T-helper 17 cell (primary cell): ENCODE measurements at places on chromosomes 2 and 18.

GRCh38 chr2:236714080-236714479 lies 144.5 kb downstream of the ACKR3 start:
- DNase-seq, result no peak

GRCh38 chr18:50844554-50844953 lies 24.7 kb upstream of the MRO start:
- no peak for DNase-seq

GRCh38 chr2:218395826-218396687 lies 3.6 kb upstream of the CTDSP1 start:
- DNase-seq, result peak; percentile 90

DNA sequence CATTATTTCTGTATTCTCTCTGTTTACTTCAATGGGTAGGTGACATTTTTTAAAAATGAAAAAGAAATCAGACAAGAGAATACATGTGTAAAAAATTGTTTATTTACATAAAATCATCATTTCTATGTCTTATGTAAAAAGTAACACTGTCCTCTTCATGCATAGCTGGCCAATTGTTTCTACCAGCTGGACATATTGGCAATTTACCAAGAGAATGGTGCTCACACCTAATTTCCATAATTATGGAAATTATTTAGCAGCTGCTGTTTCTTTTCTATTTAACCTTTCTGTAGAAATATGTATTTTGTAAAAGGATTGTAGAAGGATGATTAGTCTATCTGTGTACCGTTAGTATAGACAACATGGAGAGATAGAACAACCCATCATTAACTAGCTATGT lies 791.9 kb downstream of the TRIB2 start:
- DNase-seq, result no peak

DNA sequence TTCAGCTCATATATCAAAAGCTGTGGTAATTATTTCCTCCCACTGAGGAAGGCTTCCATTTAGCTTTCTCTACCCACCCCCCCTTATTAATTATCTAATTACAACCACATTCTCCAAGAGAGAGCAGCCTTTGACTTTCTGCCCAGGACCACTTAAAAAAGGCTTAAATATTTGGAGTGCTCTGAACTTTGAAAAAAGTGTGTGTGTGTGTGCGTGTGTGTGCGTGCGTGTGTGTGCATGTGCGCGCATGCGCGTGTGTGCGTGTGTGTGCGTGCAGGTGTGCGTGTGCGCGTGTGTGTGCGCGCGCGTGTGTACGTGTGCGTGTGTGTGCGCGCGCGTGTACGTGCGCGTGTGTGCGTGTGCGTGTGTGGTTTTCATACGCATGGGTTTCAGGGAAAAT lies 57.8 kb downstream of the TWIST2 start:
- no peak for DNase-seq

DNA sequence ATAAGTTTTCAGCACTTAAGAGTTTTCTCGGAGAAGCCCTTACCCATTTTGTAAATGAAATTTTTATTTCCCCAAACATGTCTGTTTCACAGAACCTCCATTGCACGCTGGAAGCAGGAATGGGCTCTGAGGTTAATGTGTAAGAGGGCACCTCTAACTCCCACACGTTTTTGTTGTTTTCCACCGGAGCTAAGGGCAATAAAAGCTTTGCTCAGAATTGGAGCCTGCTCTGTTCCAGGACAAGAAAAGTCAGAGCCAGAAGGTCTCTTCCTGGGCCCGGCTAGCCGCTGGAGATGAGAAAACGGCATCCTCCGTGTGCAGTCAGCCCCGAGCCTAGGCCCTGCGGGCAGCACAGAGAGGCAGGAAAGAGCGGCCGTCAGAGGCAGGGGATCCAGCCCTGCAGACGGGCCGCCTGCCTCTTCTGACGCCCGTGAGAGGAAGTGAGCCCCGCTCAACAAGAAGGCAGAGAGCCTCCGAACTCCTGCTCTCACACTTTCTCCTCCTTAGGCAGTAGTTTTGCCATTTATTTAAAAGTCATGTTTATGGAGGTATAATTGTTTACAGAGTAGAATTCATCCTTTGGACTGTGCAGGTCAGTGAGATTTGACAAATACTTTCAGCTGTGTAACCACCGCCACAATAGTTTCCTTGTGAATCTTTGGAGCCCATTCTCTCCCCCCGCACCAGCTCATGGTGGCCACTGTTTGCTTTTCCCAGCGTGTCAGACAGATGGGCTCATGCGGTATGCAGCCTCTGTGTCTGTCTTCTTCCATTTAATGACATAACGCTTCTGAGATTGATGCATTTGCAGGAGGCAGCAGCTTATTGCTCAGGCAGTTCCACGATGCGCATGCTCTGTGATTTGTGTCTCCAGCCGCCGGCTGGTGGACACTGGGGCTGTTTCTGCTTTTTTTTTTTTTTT lies 117.3 kb downstream of the GALR1 start:
- no peak for DNase-seq

GRCh38 chr2:134764164-134764563 lies 45.4 kb upstream of the TMEM163 start:
- DNase-seq, result no peak

DNA sequence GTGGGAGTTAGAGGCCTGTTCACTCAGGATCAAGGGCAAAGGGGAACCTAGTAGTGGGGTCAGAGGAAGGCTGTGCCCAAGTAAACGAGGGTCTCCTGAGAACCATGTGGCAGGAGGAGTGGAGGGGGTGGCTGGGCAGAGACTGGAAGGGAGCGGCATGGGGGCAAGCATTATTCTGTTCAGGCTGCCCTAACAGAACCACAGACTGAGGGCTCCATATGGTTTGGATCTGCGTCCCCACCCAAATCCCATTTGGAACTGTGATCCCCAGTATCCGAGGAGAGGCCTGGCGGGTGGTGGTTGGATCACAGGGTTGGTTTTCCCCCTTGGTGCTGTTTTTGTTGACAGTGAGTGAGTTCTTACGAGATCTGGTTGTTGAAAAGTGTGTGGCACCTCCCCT lies 287.0 kb downstream of the PHLPP1 start:
- DNase-seq, result no peak

- DNase-seq, result no peak
These were observed 23.2 kb downstream of the PIAS2 start for GRCh38 chr18:46894124-46894523.

DNA sequence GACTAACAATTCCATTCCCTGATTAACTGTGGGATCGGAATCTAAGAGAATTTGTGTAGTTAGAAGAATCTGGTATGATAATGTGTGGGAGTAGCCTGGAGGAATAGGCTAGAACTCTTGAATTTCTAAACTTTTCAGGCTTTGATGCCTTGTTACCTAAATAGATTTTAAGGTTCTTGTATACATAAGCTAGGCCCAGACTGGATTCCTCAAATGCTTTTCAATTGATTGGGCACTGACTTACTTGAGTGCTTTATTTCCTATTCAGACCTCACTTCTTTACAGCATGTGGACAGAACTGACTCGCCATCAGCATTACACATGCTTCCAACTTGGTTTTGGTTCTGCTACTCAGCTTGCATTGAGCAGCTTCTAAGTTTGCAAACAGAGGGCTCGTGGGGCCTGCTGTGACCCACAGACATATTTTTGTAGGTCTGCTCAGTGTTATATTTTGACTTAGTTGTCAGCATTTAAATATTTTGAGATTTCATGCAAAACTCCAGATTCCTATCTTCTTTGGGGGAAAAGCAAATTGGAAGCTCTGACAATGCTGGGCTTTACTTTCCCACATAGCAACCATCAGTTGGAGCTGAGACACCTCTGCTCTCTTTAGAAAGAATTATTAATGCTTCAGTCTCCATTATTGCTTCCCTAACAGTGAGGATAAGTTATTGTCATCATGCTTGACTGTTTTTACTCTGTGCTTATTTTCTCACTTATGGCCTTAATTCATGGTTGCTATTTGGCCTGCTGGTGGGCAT lies 5.7 kb downstream of the PARD3B start:
- DNase-seq, result no peak

DNA sequence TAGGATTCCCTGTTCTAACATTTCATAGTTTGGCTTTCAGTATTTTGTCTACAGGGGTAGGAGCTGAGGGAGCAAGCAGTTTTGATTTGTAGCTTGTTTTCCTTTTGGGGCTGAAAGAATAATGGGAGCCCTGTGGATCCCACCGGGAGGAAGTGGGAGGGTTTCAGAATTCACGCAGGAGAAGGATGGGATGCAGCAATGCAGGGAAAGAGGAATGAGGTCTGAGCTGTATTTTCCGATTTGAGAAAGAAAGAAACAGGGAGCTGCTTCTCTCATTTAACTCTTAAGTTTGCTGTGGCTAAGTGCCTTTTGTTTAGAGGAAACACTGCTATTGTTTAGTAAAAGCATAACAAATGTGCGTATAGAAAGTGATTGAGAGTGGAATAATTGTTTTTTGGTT lies 141.0 kb downstream of the ADCYAP1 start:
- no peak for DNase-seq

DNA sequence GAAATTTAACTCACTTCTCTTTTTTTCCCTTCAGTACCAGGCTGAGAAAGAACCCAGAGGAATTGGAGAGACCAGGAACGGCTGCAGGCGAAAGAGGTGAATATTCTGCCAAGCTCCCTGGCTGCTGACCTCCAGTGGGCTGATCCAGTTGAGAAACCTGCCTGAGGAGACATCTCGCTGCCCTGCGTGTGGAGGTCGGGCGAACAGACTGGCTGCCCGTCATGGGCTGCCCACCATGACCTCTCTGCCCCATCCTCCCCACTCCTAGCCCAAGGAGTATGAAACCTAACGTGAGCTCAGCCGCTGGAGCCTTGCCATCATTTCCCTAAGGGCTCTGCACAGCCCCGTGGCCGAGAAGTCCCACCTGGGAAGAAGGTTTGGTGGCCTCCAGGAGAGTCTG lies 148.8 kb upstream of the SALL3 start:
- no peak for DNase-seq

DNA sequence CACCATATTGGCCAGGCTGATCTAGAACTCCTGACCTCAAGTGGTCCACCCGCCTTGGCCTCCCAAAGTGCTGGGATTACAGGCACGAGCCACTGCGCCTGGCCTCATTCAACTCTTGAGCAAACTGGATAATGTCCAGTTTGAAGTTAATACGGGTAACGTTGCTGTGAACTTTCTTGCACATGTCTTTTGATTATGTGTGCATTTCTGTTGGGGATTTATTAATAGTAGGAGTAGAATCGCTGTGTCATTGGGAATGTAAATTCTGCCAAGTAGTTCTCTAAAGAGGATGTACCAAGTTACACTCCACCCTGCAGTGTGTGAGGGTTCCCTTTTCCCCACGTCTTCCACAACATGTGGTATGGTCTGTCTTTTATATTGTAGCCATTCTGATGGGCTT lies 6.2 kb downstream of the IMPA2 start:
- no peak for DNase-seq

GRCh38 chr18:3590096-3590630 lies 140.2 kb downstream of the TGIF1 start:
- no peak for DNase-seq

GRCh38 chr2:100877555-100877954 lies 57.6 kb downstream of the NPAS2 start:
- DNase-seq, result no peak

GRCh38 chr18:8615397-8616027 lies 6.3 kb downstream of the RAB12 start:
- no peak for DNase-seq

DNA sequence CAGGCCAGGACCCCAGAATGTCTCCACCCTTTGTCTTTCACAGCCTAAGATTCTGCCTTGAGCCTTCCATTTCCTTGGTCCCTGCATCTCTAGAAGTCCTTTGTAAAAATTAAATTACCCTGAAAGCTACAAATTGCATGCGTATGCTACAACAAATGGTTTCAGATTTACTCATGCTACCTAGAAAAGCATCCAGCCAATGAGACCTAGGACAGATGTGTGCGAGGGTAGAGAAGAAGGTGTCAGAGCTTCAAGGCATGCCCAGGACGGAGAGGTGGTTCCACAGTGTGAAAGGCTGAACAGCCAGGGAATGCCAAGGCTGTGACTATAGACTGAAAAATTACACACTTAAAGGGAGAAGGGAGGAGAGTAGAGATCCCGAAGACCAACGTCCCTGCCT lies 40.2 kb downstream of the CCBE1 start:
- DNase-seq, result no peak

DNA sequence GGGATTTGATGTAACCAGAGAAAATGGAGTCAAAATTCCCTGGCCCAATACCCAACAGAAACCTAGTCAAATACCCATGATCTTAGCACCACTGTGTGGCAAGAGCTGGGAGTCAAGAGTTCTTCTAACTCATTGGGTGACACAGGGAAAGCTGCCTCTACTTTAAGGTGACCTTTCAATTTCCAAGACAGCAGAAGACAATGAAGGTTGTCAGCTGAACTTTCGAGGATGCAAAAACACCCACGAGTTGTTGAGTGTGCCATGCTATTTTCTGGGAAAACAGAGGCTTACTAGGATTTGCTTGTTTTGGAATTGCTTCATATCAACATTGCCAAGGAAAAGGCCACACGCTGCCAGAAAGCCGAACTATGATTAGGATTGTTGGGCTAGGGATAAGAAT lies 61.6 kb upstream of the CYRIA start:
- no peak for DNase-seq

DNA sequence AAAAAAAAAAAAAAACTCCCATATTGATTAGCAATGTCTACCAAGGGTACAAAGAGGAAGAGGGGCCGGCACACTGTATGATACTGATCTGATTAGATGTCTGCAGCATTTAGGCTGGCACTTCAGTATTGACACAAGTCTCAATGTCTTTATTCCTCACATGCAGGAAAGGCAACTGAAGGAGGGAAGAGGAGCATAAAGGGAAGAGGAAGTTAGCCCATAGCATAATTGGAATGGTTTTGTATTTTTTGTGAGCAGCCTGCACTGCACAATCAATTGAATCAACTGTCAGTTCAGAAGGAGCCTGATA lies 79.0 kb downstream of the DNER start:
- no peak for DNase-seq

DNA sequence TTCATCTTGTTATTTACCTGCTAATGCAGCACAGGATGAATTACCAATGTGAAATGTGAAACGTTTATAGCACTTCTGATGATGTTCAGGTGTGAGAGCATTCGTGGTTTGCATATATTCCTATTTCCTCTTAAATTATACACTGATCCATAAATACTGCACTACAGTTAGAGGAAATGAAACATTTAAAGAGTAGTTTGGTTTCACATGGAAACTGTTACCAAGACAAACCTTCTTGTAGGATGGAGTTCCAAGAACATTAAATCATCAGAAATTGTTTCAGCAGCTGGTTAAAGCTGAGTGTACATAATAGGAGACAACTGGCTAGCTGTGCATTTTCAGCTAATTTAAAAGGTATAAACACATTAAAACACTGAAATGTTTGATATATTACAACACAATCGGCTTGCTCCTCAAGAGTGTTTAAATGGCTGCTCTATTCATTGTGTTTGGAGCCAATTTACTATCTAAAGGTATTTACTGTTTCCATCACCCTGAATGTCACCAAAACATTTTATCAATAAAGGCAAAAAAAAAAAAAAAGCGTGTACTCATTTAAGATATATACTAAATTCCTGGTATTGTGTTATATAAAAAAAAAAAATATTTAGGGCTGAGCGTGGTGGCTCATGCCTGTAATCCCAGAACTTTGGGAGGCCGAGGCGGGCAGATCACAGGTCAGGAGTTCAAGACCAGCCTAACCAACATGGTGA lies 100.6 kb downstream of the DYM start:
- no peak for DNase-seq
